H1 (cell line): ENCODE measurements at places on chromosomes 6 and 20. TPM values are rescaled to one million over a fixed set of nuclear protein-coding genes. Genes with fewer than 3 reads are reported as not detected.

PXDC1 gene
- 2.0 and 2.1 TPM in 2 replicates for polyA plus RNA-seq

BPHL gene
- polyA plus RNA-seq, result 21.8 and 24.4 TPM in 2 replicates

MLN gene
- polyA plus RNA-seq, result 0.31 TPM in 1 of 2 replicates, not detected in the other

CCN6 gene
- polyA plus RNA-seq, result not detected in 2 replicates

CUTA gene
- 460 and 671 TPM in 2 replicates for polyA plus RNA-seq

LZTS3 gene
- polyA plus RNA-seq, result 33.5 and 54.4 TPM in 2 replicates

GPR6 gene
- polyA plus RNA-seq, result 0.18 and 0.31 TPM in 2 replicates

TGM6 gene
- polyA plus RNA-seq, result 0.03 and 0.16 TPM in 2 replicates

C6orf15 gene
- 0.06 TPM in 1 of 2 replicates, not detected in the other for polyA plus RNA-seq

MICAL1 gene
- polyA plus RNA-seq, result 42.5 and 61.9 TPM in 2 replicates

TRIM10 gene
- polyA plus RNA-seq, result 0.06 and 0.08 TPM in 2 replicates

CST1 gene
- 2.3 TPM in 2 replicates for polyA plus RNA-seq

DEFB114 gene
- polyA plus RNA-seq, result not detected in 2 replicates
